Stimulated activated CD8-positive, alpha-beta memory T cell treated with anti-CD3 and anti-CD28 coated beads, Interleukin-4, amount 100 ng/mL, for 1 hour (primary cell): ENCODE measurements at places on chromosomes 13 and 19.

GRCh38 chr13:92589955-92590354, 636.7 kb upstream of the GPC6 start:
- no peak for DNase-seq

DNA sequence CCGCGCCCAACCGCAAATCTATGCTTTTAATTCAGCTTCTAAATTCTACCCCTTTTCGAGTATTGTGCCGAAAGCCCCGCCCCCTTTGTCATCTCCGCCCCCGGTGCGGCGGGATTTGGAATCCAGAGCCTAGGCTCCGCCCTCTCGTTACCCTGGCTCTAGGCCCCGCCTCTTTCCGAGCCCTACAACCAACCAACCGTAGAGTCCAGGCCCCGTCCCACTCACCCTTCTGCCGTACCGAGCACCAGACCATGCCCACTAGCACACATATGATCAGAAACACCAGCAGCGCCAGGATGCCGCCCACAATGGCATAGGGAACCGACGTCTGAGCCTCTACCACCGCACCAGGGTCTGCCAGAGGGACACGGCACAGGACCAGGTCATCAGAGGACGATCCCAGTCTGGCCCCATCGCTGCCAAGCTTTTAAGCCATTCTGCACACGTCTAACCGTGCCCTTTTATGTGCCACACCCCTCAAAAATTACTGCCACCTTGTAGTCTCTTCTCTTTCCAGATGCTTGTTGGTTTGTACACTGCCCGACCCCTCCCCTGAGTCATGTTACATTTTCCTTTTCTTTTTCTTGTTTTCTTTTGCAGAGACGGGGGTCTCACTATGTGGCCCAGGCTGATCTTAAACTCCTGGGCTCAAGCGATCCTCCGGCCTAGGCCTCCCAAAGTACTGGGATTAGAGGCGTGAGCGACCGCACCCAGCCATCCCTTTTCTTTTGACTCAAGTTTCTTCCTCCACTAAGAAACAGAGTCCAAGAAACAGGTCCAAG, 4.7 kb upstream of the ZNF428 start:
- DNase-seq, result no peak

- no peak for DNase-seq
Observed at GRCh38 chr13:114144606-114145244, 12.3 kb upstream of the RASA3 start.

DNA sequence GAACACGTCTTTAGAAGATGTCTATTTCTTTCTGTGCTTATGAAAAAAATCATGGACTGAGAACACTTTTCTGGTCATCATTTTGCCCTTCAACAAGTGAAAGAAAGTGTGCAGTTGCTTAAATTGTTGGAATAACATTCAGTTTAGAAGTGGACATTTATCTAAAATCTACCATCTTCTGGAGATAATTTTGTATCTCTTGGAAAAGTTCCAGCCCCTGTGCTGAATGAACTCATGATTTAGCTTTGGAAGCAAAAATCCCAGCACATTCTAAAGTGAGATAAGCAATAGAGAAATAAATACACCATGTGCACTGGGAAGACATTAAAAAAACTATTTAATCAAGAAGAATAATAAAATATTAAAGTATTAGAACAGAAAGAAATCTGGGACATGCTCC, 1420.8 kb upstream of the SLC10A2 start:
- no peak for DNase-seq

- DNase-seq, result no peak
Observed at GRCh38 chr13:27933580-27934328, 14.0 kb downstream of the PDX1 start.
